NCI-H2029 (cell line): ENCODE measurements at places on chromosomes 7 and 10.

DNA sequence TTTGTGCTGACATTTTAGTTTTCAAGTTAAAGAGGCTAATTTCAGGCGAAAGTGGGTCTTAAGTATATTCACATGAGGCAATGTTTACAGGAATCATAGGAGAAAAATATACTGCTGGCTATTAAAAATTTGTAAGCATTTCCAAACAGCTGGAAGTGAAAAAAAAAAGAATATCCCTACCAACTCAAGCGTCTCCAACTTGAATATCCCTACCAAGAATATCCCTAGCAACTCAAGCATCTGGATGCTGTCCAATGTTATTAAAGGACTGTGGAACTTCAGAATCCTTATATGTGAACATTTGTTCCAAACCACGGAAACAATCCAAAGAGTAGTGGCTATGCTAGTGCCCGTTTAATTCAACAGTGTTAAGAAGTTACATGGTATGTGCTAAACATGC lies 1303.0 kb downstream of the GATA3 start:
- DNase-seq, result no peak

GRCh38 chr7:150444674-150445365 lies 5.6 kb upstream of the GIMAP8 start:
- no peak for DNase-seq

GRCh38 chr7:142030294-142030693 lies 34.6 kb downstream of the MGAM start:
- no peak for DNase-seq

DNA sequence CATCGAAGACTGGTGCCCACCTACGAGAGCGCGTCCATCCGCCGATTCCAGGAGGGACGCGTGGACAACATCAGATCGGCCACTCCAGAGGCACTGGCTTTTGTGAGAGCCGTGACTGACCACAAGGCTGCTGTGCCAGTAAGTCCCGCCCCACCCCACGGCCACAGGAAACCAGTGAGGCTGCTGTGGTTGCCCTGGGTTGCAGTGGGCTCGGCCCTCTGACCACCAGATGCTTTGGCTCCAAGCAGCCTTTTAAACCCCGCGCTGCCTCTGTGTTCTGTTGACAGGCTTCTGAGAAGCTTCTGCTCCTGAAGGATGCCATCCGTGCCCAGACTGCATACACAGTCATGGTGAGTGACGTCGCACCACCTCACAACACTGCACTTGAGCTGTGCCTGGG lies 24.4 kb upstream of the C10orf53 start:
- DNase-seq, result no peak

DNA sequence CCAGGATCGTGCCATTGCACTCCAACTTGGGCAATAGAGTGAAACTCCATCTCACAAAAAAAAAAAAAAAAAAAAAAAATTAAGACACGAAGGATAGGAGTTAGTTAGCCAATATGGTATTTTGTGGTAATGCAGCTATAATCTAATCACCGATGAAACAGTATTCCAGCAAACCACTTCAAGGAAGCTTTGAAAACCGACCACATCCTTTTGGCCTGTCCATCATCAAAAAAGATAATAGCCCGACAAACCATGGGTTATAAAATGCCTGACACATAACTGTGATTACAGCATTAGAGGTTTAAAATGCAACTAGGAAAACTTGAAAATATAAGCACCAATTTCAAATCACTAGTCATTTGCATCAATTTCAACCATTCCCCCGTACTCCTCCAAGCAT lies 728.6 kb upstream of the C7orf33 start:
- DNase-seq, result no peak

GRCh38 chr7:153297141-153297540 lies 537.6 kb downstream of the ACTR3B start:
- no peak for DNase-seq

DNA sequence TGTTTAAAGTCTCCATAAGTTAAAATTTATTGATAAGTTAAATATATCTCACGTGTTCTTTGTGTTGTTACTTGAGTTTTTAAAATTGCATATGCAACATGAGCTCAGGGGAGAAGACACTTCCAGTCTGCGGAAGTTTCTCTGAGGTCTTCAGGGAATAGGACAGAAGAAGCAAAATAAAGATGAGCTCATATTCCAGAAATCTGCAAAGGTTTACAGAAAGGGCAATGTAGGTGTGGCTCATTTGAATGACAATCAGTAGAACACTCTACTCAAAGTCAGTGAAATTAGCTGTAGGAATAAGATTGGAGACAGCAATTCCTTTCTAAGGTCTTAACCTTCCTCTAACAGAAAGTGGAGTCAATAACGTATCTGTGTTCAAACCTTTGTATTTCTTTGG lies 53.7 kb downstream of the CACNA2D1 start:
- DNase-seq, result no peak

GRCh38 chr10:64303566-64303965 lies 782.4 kb downstream of the REEP3 start:
- no peak for DNase-seq

DNA sequence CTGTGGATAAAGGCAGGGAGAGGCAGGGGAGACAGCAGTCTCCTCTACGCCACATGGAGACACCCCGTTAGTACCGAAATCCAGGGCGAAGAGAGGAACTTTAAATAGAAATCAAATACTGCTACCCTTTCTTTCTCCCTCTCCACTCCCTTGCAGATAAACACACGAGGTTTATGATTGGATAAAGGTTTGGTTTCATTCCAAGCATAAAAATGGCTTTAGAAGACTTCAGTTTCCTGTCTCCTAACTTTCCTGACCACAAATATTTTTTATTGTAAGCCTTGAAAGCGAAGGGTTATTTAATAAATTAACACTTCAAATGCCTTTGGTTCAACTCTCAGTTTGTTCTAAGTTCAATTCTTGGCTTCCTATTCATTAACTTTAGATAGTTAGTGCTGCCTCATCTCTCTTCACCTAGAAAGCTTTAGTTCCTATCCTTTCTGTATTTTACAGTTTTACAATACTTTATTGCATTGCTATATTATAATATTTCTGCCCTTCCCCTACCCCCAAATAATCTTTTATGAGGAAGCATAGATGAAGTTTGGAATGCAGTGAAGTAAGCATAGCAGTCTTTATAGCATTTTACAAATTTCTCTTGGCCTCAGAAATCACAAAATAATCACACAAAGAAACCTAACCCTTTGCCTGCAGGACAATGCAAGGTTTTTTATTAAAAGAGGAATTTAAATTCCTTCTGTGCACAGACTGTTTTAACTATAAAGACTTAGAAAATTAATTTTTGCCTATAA lies 31.5 kb upstream of the ARID5B start:
- no peak for DNase-seq

DNA sequence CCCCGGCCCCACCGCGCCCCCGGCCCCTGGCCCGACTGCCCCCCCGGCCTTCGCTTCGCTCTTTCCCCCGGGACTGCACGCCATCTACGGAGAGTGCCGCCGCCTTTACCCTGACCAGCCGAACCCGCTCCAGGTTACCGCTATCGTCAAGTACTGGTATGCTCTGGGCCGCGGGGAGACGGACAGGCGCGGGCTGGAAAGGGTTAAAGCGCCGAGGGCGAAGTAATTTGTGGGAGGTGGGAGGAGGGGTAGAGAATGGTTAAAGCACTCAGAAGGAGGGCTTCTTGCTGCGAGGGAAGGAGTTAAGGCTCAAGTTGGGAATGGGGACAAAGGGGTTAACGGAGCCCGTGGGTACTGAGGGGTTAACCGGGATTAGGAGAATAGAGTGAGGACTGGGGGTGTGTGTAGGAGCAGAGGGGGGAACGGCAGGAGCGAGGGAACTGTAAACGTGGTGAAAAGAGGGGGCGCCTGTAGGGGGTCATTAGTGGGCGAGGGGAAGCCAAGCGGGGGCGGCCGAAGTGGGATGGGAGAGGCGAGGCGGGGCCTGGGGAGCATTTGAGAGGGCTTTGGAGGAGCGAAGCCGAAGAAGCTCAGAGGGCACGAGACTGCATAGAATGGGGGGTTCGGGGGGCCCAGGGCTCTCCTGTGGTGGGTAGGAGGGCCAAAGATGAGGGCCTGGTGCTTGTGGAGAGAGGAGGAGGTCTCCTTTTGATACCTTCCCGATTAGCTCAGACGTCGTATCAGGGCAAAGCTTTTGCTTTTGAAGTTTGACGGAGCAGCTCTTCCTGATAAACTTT lies 605 bp downstream of the SUFU start:
- DNase-seq, result no peak

DNA sequence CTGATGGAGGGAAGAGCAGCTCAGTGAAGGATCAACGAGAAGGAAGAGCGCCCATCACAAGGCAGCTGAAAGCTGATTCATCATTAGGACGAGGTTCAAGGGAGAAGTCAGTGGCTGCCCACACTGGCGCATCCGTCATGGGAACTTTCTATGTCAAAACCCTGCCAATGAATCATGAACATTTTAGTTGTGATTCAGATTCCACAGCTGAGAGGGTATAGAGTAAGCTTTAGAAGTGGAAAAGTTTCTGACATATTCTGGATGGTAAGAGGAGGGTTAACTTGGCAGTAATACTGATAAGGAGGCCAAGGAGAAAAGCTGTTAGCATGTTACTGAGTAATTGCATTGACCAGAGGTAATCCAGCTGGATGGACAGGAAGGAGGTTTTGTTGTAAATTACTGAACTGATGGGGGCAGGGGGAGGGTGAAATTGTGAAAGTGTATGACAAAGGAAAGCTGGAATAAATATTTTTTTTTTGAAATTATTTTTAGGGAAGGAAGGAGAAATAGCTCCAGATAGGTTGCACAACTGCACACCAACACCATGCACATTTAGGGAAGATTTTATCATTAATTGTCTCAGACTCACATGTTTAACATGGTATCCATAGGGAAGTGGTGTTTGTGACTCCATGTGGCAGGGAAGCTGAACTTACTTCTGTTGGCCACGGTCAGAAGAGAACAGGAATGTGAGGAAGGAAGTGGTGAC lies 78.3 kb upstream of the NRP1 start:
- DNase-seq, result no peak

GRCh38 chr7:18354108-18355085 lies 141.2 kb upstream of the HDAC9 start:
- no peak for DNase-seq

DNA sequence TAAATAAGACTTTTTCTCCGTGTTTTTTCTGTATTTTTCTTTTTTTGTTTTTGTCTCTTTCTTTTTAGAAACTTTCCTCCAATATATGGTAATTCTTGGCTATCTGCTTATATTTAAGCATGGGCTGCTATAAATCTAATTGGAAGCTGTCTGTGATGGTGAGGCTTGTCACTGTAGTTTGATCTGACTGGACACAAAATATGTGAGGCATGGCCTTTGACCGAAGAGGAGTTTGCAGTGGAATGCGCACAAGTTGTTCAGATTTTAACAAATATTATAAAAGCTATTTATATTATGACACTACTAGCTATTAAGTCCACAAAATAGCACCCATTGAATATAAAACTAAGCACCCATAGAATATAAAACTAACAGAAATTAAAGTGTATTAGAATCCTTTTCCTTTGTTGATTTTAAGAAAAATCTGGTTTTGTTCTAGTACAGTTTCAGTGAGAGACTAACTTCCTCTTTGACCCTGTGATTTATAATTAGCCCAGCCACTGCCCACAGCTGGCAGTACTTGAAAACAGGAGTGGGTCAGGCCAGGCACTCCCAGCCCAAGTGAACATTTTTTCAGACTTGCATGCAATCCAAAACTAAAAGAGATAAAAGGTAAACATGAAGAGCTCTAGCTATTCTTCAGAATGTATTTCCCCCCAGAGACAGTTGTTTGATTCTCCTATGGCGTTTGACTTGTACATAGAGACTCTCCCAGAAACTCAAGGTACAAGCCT lies 69.9 kb upstream of the FGL2 start:
- no peak for DNase-seq

DNA sequence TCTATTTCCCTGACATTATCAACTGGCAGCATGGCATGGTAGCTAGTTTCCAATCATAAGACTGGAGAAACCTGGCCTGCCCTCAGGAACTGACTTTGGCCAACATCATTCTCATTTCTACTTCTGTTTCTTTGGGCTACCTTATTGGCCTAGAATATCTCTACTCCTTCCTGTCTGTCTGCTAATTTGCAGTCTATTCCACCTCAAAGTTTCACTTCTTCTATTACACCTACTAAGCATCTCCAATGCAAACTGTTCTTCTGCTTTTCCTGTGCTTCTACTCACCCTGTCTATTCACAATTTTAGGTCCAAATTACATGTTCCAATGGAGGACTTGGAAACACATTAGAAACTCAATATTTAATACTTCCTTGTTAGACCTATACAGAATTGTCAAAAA lies 65.6 kb downstream of the ZNF503 start:
- no peak for DNase-seq

DNA sequence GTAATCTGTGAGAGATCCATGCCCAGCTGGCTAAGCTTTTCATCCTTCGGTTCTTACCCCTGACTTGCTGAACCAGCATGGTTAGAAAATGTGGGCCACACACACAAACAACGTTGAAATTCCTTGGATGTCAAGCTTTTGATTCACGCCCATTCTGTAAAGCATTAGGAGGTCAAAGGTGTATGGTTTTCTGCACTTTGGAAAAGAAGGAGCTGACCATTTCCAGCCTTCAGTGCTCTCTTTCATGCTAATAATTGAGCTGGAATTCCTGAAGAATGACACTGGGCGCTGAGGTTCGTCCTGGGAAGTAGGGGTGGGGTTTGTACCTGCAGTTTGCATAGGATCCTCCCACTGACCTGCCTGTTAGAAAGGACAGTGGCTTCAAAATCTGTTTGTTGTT lies 23.1 kb downstream of the KLF6 start:
- no peak for DNase-seq

DNA sequence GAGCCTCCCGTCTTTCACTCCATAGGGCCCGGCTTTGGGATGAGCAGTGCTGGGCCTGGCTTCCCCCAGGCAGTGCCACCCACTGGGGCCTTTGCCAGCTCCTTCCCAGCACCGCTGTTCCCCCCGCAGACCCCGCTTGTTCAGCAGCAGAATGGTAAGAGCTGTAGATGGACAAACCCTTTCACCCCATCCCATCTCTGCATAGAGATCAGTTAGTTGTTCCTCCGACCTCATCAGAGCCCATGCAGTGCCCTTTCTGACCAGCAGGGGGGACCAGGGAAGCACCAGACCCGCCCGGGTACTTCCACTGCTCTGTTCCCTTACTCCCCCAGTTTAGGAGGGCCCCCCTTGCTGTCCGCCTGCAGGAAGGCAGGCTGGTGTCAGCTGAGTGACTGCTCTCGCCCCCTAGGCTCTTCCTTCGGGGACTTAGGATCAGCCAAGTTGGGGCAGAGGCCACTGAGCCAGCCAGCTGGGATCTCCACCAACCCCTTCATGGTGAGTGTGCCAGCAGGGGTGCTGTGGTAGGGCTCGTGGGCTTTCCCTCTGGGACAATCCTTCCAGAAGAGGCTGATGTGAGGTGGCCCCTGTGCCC lies 9.8 kb downstream of the SAP25 start:
- DNase-seq, result peak; percentile 16

- no peak for DNase-seq
Observed at GRCh38 chr7:143015084-143015483, 11.8 kb downstream of the OR9A2 start.

DNA sequence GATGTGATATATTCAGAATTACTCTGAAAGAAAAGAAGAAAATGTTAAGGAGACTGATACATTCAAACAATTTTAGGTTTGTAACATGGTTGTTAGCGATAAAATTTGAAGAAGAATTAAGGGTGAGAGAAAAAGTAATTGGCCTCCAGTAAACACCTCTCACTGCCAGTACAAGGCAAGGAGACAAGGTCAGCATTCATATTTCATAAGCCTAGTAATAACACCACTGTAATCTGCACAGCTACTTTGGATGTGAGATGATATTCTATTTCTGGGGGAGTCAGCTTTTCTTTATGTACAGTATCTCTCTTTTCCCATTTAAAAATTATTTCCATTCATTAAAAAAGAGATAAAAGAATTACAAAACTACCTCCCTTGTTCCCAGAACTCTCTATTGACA lies 621.1 kb downstream of the NRG3 start:
- no peak for DNase-seq
